Colonic mucosa (tissue), 4 donors: ENCODE measurements at places on chromosomes 7 and 10.

DNA sequence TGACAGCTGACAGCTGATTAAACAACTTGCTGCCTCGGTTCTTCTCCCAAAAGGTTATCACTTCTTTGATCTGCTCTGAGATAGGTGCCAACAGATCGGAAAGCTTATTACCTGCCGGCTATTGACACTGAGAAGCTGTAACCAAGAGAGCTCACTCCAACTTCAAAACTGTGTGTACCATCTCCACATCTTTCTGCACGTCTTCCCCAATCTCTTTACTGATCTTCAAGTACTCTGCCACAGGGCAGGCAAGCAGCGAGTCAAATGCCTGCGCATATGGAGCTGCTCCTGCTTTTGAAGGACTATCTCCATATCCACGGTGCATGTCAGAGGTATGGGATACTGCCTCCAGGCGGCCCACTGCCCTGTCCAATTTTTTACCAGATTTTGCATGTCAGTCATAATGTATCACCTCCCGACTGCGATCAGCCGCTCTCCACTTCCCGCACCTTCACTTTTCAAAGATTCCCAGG is 352 bp upstream of the ZNF485 start:
- no peak for DNase-seq
- H3K4me3 ChIP-seq: peak overlapping the region; percentile 97
- H3K4me1 ChIP-seq: no peaks in the 10 kb centered on the region
- H3K27ac ChIP-seq: no peak overlapping the region
- H3K36me3 ChIP-seq: no peaks in the 10 kb centered on the region

- no peaks in the 10 kb centered on the region for H3K27me3 ChIP-seq
- no peak for DNase-seq
- H3K36me3 ChIP-seq: no peaks in the 10 kb centered on the region
- no peak overlapping the region for H3K27ac ChIP-seq
- no peak overlapping the region for H3K4me3 ChIP-seq
Observed at GRCh38 chr7:11328309-11328708, 354.6 kb downstream of the PHF14 start.

DNA sequence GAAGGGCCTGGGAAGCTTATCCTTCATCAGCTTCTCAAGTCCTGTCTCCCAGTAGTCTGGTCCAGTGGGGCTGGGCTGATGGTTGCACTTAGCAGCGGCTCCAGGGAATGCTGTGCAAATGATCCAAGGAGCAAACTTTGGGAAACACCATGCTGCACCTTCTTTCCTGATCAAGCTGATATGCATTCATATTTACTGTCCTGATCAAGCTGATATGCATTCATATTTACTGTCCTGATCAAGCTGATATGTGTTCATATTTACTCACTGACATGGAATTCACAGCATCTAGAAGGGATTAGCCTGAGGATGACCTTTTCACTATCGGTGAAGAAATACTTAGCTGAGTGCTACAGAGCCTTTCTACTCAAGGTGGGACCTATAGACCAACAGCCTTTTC is 330.7 kb downstream of the BMPER start:
- DNase-seq: no peak
- H3K4me1 ChIP-seq: no peaks in the 10 kb centered on the region
- H3K27ac ChIP-seq: no peak overlapping the region
- H3K36me3 ChIP-seq: no peaks in the 10 kb centered on the region

- H3K4me1 ChIP-seq: no peaks in the 10 kb centered on the region
- H3K36me3 ChIP-seq: no peaks in the 10 kb centered on the region
- no peak overlapping the region for H3K27ac ChIP-seq
- no peak overlapping the region for H3K4me3 ChIP-seq
- DNase-seq: no peak
Observed at GRCh38 chr10:113261611-113262091, 291.2 kb upstream of the HABP2 start.

GRCh38 chr7:14292737-14293136 is 303.3 kb upstream of the ETV1 start:
- H3K4me3 ChIP-seq: no peak overlapping the region
- no peaks in the 10 kb centered on the region for H3K4me1 ChIP-seq
- H3K27me3 ChIP-seq: no peaks in the 10 kb centered on the region
- no peaks in the 10 kb centered on the region for H3K36me3 ChIP-seq
- no peak overlapping the region for H3K27ac ChIP-seq

- H3K27ac ChIP-seq: no peak overlapping the region
- no peak for DNase-seq
- H3K4me1 ChIP-seq: no peaks in the 10 kb centered on the region
- H3K36me3 ChIP-seq: no peaks in the 10 kb centered on the region
- H3K4me3 ChIP-seq: no peak overlapping the region
Observed at GRCh38 chr7:8913682-8914081, 480.3 kb downstream of the NXPH1 start.

DNA sequence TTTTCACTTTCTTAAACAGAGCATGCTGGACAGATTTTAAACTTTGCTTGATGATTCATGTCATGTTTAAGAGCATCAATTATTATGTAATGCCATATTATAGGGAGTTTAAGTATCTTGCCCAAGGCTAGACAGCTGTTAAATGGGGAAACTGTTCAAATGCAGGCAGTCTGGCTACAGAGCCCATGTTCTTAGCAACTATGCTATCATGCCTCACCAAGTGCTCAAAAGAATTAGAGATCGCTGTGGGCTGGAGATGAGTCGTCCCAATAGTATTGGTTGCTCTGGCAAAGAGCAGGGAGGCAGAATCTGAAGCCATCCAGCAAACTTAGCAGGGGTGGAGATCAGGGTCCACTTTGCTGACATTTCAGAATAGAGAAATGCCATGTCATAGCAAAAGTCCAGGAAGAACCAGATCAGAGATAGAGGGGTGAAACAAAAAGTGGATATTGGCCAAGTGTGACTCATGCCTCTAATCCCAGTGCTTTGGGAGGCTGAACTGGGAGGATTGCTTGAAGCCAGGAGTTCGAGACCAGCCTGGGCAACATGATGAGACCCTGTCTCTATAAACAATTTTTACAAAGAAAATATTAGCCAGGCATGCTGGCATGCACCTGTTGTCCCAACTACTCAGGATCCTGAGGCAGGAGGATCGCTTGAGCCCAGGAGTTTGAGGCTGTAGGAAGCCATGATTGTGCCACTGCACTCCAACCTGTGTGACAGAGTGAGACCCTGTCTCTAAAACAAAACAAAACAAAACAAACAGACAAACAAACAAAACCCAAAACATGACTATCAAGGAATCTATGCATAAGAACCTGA is 57.8 kb downstream of the BAMBI start:
- H3K4me3 ChIP-seq: no peak overlapping the region
- H3K27ac ChIP-seq: no peak overlapping the region
- no peaks in the 10 kb centered on the region for H3K4me1 ChIP-seq
- H3K27me3 ChIP-seq: no peaks in the 10 kb centered on the region
- H3K36me3 ChIP-seq: no peaks in the 10 kb centered on the region
- DNase-seq: no peak

GRCh38 chr7:69070476-69070875 is 527.8 kb upstream of the AUTS2 start:
- DNase-seq: no peak
- no peak overlapping the region for H3K27ac ChIP-seq
- no peaks in the 10 kb centered on the region for H3K27me3 ChIP-seq
- H3K4me3 ChIP-seq: no peak overlapping the region

DNA sequence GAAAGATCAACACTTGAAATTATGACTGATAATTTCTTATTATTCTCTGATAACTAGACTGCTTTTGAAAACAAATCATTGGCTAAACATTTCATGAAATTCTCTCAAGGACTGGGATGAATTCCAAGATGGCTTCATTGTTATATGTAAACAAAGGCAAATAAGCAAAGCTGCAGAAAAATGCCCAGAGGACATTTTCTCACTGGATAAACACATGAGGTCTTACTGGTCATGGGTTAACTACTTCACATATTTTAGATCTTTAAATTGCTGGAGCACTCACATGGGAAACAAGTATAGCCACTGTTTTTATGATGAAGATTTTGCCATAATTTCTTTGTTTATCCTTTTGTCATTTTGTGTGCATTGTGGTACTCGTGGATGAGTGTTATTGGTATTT is 239.1 kb downstream of the PHF14 start:
- no peak overlapping the region for H3K27ac ChIP-seq
- no peaks in the 10 kb centered on the region for H3K27me3 ChIP-seq
- H3K4me1 ChIP-seq: no peaks in the 10 kb centered on the region
- H3K36me3 ChIP-seq: no peaks in the 10 kb centered on the region
- H3K4me3 ChIP-seq: no peak overlapping the region

GRCh38 chr7:158006841-158007696 is 580.6 kb downstream of the PTPRN2 start:
- H3K27me3 ChIP-seq: no peaks in the 10 kb centered on the region
- H3K27ac ChIP-seq: no peak overlapping the region
- H3K36me3 ChIP-seq: no peaks in the 10 kb centered on the region
- H3K4me1 ChIP-seq: no peaks in the 10 kb centered on the region

DNA sequence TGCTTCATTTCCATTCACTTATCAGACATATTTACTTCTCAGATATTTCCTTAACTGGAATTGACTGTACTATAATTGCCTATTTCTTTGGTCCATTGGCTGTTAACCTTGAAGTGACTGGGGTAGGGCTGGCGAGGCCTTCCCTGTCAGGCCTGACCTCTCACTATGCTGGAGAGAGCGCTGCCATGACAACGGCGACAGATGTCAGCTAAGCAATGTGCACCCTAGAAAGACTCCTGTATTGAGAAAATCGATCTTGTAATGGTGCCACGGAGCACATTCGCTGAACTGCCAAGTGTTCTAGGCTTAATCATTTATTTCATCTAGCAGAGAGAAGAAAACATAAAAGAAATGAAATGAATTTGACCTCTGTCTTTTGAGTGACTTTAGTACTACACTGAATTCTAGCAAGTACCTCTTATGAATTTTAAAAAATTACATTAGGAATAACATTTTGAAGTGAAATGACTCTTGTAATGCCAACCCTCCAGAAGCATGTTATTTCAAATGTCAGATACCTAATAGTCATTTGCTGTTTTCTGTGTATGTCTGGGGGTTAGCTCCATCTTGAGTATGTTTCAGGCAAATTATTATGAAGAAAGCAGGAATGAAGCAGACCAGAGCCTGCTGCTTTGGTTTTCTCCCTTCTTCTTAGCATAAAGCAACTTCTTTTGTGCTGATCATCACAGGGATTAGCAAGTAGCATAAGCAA is 148.0 kb downstream of the SNX10 start:
- DNase-seq: no peak
- no peaks in the 10 kb centered on the region for H3K4me1 ChIP-seq
- no peaks in the 10 kb centered on the region for H3K27me3 ChIP-seq
- no peak overlapping the region for H3K4me3 ChIP-seq
- no peak overlapping the region for H3K27ac ChIP-seq

GRCh38 chr10:70672165-70673042 is at the start of gene ADAMTS14:
Gene ADAMTS14 (plus strand): TSS chr10:70672506. CDS start chr10:70672803, 297 bp downstream.
- no peak for DNase-seq
- no peaks in the 10 kb centered on the region for H3K36me3 ChIP-seq
- H3K4me3 ChIP-seq: peak within 1 kb of the TSS; percentile 26
- H3K4me1 ChIP-seq: no peaks in the 10 kb centered on the region
- H3K27me3 ChIP-seq: peaks cover 12% of the 10 kb centered on the region

- no peaks in the 10 kb centered on the region for H3K4me1 ChIP-seq
- H3K27ac ChIP-seq: no peak overlapping the region
- no peaks in the 10 kb centered on the region for H3K36me3 ChIP-seq
- no peak for DNase-seq
- no peak overlapping the region for H3K4me3 ChIP-seq
Observed at GRCh38 chr7:69228212-69228811, 370.0 kb upstream of the AUTS2 start.

DNA sequence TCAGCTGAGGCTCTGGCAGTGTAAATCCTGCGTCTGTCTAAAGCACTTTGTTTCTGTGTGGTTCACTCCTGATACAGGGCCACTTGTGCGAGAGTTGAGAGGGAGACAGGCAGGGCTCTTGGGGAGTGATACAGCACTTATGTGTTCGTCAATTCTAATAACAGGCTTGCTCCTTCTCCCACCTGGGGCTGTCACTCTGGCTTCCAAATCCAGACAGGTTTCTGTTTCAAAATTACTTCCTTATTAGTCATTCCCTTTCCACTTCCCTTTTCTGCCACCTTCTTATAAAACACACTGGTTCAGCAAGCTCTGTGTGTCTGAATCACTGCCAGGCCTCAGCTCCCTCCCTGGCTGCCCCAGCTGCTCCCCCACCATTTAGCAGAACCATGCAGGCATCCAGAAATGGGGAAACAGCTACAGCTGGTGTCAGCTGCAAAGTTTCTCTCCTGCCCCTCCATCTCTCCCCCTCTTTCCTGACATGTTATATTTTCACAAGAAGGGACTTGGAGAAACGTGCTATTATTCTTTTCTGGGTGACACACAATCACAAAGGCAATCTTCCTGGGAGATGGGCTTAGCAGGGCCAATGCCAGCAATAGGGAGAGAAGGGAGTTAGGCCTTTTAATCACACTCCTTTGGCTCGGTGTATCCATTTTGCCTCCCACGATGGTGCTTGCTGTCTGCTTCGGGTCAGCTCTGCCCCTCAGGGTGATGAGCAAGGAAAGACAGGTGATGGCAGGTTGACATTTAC is 58.4 kb upstream of the ZNRF2 start:
- peak; percentile 74 for DNase-seq
- no peaks in the 10 kb centered on the region for H3K36me3 ChIP-seq
- no peaks in the 10 kb centered on the region for H3K27me3 ChIP-seq
- peak overlapping the region; percentile 58 for H3K27ac ChIP-seq
- peaks cover 8% of the 10 kb centered on the region for H3K4me1 ChIP-seq
- H3K4me3 ChIP-seq: no peak overlapping the region

GRCh38 chr10:1465418-1465911 is 271.9 kb downstream of the ADARB2 start:
- no peaks in the 10 kb centered on the region for H3K36me3 ChIP-seq
- no peak overlapping the region for H3K4me3 ChIP-seq

DNA sequence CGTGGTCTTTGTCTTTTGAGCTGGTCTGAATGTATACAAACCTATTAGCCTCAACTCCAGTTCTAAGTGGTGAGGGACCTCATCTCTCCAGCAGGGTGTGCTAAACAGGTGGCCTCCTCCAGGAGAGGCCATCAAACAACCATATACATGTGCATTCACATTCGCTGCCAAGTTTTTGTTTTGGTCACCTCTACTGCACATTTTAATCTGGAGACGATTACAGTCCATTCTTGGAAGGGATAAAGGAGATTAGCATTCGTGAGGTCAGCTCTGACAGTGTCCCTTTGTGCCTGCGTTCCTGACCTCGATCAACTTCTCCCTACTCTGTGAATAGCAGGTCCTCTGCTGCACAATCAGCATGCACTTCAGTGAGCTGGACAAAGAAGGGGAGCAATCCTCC is 60.8 kb downstream of the RHOBTB1 start:
- no peak overlapping the region for H3K27ac ChIP-seq
- DNase-seq: peak; percentile 26
- H3K4me1 ChIP-seq: no peaks in the 10 kb centered on the region
- H3K4me3 ChIP-seq: no peak overlapping the region
- no peaks in the 10 kb centered on the region for H3K36me3 ChIP-seq
- no peaks in the 10 kb centered on the region for H3K27me3 ChIP-seq

DNA sequence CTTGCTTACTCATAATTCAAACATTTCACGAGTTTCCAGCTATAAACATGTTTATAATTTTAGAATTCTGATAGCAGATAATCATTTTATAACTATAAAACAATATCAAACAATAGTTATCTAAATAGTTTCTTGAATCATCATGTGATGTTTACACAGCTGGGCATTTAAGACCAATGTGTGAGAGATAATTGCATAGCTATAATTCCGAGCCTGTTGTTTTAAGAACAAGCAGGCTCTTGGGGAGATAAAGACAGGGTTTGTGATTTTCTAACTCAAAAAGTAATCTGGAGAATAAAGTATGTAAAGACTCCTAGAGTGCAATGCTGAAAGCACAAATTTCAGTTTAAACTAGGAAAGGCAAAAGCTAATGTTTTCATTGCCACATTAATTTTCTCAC is 331.2 kb downstream of the LRRTM3 start:
- no peak overlapping the region for H3K27ac ChIP-seq
- H3K4me3 ChIP-seq: no peak overlapping the region
- H3K36me3 ChIP-seq: no peaks in the 10 kb centered on the region
- no peaks in the 10 kb centered on the region for H3K4me1 ChIP-seq
- no peak for DNase-seq
